ENCODE measurements at places on chromosomes 2 and 18.

- no peak for DNase-seq
Observed at GRCh38 chr18:54119524-54120019, 104.9 kb downstream of the MBD2 start.

GRCh38 chr18:46331316-46331715 is 227.1 kb downstream of the HAUS1 start:
- no peak for DNase-seq

- no peak for DNase-seq
Observed at GRCh38 chr2:148303161-148303560, 282.3 kb downstream of the MBD5 start.

GRCh38 chr2:47078541-47079482 is 76.3 kb downstream of the STPG4 start:
- DNase-seq: no peak

- DNase-seq: no peak
Observed at GRCh38 chr18:71370095-71370494, 1081.2 kb downstream of the SOCS6 start.

- DNase-seq: peak; percentile 35
Observed at GRCh38 chr2:241540771-241541561, 17.6 kb upstream of the BOK start.

GRCh38 chr2:86570059-86570458 is 6.8 kb upstream of the CHMP3 start:
- DNase-seq: no peak

DNA sequence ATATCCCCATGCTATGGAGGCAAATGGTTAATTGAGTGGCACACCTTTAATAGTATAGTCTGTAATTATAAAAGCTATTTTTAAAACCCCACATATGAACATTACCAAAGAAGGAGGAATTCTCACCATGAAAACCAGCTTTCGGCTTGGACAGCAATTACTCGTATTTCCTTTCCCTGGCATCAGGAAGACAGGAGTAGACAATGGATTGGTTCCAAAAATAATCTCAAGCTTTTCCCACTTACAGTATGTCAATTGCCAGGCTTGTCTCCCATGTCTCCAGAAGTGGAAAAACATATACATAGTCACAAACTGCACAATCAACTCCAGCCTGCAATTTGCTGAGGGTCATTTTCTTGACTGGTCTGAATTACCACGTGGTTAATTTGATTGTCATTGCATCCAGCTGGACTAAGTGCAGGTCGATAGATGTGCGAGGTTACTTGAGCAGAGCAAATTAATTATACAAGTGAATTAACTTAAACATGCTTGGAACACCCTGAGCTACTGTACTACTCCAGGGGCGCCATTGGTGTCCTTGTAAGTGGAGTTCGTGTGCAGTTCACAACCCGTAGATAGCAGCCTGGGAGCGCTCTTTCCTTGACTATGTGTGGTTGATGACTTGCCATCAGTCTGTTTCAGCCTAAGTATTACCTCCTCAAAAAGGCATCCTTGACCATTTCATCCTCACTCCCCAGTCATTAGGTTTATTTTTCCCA is 124.3 kb upstream of the PELI1 start:
- no peak for DNase-seq

- DNase-seq: no peak
Observed at GRCh38 chr2:237598468-237599208, 8.1 kb upstream of the RAB17 start.

- no peak for DNase-seq
Observed at GRCh38 chr18:78936251-78937005, 43.2 kb upstream of the SALL3 start.

GRCh38 chr2:227864161-227864756 is 7.2 kb upstream of the DAW1 start:
- no peak for DNase-seq

Data from T-cell (primary cell).